SK-N-DZ (cell line): ENCODE measurements at places on chromosomes 3 and 15.

- no peak for DNase-seq
Measured at GRCh38 chr15:77034695-77035489, 36.0 kb downstream of the TSPAN3 start.

GRCh38 chr3:134885877-134886621 lies 91.0 kb downstream of the EPHB1 start:
- no peak for DNase-seq

DNA sequence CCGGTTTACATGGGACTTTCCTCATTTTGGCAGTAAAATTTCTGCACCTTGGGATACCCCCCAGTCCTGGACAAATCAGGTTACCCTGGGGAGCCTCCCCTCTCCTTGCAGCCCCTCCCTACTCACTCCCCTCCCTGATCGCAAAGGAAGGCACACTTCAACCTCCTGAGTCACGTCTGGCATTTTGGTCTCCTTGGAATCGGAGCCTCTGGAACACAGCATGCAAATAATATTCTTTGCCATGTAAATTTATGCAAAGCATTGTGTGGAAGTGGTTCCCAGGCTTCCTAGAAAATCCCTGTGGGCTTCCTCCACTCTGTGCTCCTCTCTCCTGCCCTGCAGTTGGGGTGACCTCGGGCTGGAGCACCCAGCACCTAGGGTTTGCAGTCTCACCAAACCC lies 11.6 kb downstream of the SCN5A start:
- no peak for DNase-seq

GRCh38 chr3:48656841-48657281 lies 5.8 kb downstream of the CELSR3 start:
- DNase-seq = no peak

GRCh38 chr15:73374604-73375003 lies 5.8 kb upstream of the HCN4 start:
- DNase-seq = peak; percentile 97

DNA sequence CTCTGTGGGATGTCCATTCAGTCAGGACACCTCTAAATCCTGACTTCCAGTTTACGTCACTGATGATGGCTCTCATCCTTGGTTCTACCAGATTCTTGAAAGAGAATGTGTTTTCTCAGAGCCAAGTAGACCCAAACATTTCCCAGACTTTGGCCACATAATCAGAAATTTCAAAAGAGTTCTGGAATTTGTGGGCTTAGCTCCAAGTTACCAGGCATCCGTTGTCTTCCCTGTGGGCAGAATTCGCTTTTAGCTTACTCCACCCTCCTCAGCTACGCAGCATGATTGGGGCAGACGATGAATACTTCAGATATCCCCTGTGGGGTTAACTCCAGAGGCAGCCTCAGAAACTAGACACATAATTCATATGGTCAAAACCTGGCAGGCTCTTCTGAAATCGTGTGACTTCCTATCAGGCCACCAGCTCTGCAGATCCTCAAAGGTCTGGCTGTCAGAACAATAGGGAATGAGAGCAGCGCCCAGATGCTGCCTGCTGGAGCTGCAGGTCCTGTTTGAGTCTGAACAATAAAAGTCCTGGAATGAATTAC lies 30.6 kb downstream of the CRTC3 start:
- peak; percentile 36 for DNase-seq

DNA sequence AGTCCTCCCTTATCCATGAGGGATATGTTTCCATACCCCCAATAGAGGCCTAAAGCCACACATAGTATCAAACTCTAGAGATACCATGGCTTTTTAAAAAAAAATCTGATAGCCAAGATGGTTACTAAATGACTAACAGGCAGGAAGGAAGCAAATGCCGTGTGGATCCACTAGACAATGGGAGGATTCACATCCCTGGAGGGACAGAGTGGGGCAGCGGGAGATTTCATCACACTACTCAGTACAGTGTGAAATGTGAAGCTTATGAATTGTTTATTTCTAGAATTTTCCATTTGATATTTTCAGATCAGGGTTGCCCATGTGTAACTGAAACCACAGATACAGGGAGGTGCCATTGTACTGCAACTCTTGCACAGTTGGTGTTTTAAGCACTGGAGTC lies 826.6 kb downstream of the SQOR start:
- DNase-seq = no peak

DNA sequence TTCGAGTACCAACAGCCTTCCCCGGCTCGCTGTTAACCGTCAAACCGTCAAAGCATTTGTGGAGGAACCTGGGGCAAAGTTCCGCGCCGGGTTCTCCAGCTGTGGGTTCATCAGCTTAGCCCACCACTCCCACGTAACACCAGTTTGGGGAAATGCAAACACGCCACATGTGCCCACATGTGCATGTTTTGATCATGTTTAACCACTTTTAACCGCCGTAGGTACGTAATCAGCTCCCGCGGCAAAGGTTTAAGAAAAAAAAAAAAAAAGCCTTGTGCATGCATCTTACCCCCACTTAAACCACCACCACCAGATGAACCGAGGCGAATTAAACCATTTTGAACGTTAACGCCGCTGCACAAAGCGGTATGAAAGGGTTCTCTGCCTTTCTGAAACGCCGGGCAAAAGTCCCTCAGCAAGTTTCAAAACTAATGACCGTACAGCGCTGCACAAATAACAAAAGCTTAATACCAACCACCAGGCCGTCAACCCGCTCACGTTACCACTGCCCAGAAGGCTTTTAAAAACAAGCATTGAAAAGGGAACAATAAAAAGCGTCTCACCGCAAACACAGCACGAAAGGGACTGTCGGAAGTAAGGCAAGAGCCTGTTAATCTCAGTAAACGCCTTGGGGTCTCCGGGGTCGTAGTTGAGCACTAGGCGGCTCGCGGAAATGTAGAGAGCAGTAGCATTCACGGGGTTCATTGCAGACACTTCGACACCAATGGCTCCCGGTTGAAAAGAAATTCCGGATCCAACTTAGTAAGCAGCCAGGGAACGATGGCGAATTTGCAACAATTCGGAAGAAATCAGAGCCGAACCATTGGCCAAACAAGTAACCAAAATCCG lies 1.5 kb downstream of the MSL2 start:
- DNase-seq = peak; percentile 33

- no peak for DNase-seq
Measured at GRCh38 chr3:44576613-44577012, 8.2 kb upstream of the ZNF660 start.

- no peak for DNase-seq
Measured at GRCh38 chr3:51971350-51971749, 2.5 kb downstream of the ABHD14B start.

DNA sequence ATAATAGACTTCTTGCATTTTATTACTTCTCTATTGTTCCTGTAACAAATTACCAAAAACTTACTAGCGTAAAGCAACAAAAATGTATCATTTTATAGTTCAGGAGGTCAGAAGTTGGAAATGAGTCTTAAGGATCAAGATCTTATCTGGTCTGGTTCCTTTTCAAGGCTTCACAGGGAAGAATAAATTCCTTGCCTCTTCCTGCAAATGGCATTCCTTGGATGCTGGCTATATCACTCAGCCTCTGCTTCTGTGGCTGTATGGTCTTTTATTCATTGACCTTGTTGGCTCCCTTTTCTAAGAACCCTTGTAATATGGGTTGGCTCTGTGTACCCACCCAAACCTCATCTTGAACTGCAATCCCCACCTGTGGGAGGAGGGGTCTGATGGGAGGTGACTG lies 478.4 kb upstream of the THBS1 start:
- DNase-seq = no peak

- no peak for DNase-seq
Measured at GRCh38 chr3:186225603-186226002, 116.7 kb upstream of the ETV5 start.

- no peak for DNase-seq
Measured at GRCh38 chr15:96670389-96670788, 339.9 kb downstream of the NR2F2 start.

- DNase-seq = no peak
Measured at GRCh38 chr3:42693530-42693930, 8.2 kb downstream of the KLHL40 start.

- DNase-seq = no peak
Measured at GRCh38 chr15:30997270-30997669, 5.8 kb upstream of the MTMR10 start.

DNA sequence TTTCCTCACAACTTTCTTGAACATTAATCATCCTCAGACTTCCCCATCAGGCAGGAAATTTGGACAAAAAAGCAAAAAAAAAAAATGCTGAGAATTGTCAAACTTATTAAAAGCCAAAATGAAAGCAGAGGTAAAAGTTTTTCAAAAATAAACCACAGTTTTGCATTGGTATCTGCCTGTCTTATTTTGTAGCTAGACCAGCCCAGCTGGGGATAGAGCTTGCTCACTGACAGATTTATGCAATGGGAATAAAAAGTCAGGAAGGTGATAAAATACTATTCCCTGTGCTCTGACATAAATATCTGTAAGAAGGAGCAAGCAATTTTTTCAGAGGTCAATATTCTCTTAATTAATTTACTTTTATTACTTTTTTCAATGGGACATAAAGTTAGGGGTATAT lies 1006.7 kb upstream of the ALCAM start:
- DNase-seq = no peak

GRCh38 chr15:60655252-60655651 lies 176.3 kb upstream of the ICE2 start:
- no peak for DNase-seq

GRCh38 chr3:112111785-112112402 lies 21.2 kb downstream of the GCSAM start:
- peak; percentile 76 for DNase-seq

GRCh38 chr3:55662683-55663082 lies 175.6 kb upstream of the WNT5A start:
- DNase-seq = no peak

- no peak for DNase-seq
Measured at GRCh38 chr3:55661141-55661540, 174.0 kb upstream of the WNT5A start.

DNA sequence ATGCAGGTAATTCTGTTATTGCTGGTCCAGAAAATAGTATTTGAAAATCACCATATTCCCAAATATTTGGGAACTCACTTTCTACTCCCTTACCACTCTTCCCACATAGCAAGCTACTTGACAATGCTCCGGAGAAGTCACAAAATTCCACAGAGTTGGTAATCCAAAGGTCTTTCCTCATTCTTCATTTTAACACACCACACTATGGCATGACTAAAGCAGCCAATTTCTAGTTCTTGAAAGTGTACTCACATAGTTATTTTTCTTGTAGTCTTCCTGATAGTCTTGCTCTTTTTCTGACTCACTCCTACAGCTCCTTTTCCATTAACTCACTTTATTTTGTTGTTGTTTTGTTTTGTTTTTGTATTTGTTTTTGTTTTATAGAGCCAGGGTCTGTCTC lies 67.2 kb downstream of the MYO9A start:
- DNase-seq = no peak

DNA sequence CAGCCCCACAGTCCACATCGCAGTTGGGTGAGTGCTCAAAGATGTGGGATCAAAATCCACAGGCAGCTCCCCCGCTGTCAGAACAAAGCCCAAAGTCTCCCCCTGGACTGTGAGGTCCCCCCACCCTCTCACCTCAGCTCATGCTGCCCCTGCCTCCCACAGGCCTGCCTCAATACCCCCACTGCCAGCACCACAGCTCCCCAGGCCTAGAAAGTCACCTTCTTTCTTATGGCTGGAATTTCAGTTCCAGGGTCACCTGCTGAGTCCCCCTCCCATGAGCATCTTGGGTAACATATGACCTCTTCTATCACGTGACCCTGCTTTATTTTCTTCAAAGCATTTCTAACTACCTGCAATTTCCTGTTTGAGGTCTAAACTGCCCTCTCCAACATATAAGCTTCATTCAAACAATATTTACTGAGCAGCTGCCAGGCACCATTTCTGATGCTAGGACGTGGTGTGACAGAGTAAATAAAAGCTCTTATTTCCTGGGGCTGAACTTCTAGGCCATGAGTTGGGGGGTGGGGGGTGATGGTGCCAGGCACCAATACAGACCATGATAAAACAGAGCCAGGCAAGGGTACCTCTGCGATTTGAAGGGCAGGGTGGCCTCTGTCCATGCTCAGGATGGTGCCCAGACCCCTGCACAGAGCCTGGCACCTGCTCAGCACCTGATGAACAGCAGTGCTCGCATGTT lies 2.4 kb upstream of the TMEM89 start:
- DNase-seq = no peak

DNA sequence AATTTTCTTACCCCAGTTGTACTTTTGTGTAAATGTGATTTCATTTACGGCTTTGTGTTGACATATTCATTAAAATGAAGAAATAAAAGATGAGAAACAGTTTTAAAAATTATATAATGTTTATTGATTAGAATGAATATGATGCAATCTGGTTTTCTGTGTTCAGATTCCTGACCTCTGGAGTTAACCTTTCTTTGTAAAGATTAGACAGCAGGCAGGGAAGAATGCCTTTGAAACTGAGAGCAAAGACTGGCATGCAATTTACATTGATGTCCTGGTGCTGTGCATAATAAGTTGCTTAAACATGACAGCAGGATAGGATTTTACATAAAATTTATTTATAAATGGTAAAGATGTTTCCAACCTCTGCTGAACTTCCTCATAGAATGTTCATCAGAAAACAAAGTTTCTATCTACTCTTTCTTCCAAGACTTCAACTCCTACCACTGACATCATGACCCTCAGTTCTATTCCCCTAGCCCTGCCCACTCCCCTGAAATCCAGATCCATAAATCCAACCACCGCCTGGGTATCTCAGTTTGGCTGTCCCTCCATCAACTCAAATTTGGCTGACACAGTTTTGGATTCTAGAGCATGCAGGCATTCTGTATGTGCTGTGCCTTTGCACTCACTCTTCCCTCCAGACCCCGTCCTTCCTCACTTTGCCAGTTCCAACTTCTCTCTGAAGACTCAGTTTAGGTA lies 1.7 kb downstream of the HGD start:
- no peak for DNase-seq

GRCh38 chr3:151539599-151539998 lies 78.7 kb upstream of the IGSF10 start:
- DNase-seq = no peak

DNA sequence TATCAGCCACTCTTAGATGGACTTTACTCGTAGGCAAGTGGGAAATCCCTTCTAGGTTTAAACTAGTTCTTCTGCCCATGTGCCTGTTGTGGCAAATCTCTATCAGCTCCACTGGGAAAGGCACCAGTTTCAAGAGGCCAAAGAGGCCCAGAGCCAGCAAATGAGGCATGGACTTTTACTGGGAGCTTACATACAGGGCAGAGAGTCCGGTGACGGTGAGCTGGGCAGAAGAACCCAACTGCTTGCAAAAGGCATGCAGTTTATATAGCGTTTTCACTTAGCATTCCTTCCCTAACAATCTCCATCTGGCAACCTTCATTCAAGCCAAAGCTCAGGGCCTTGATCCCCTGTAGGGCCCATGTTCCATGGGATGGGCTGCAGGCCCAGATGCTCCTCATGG lies 93.0 kb upstream of the C3orf80 start:
- no peak for DNase-seq

DNA sequence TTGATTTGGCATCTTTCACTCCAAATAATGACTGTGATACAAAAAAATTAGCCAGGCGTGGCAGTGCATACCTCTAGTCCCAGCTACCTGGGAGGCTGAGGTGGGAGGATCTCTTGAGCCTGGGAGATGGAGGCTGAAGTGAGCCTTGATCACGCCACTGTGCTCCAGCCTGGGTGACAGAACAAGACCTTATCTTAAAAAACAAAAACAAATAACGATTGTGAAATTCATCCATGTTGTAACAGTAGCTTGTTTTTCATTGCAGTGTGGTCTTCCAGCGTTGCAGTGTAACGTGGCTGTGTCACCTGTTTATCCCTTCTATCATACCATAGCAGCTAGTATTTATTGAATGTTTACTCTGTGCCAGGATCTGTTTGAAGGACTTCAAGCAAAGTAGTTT lies 120.9 kb downstream of the ITPR1 start:
- DNase-seq = no peak

GRCh38 chr3:111911446-111911845 lies 52.4 kb downstream of the PHLDB2 start:
- DNase-seq = no peak

GRCh38 chr3:65166531-65166930 lies 478.7 kb upstream of the ADAMTS9 start:
- no peak for DNase-seq
